ENCODE measurements at places on chromosomes 16 and 17.

DNA sequence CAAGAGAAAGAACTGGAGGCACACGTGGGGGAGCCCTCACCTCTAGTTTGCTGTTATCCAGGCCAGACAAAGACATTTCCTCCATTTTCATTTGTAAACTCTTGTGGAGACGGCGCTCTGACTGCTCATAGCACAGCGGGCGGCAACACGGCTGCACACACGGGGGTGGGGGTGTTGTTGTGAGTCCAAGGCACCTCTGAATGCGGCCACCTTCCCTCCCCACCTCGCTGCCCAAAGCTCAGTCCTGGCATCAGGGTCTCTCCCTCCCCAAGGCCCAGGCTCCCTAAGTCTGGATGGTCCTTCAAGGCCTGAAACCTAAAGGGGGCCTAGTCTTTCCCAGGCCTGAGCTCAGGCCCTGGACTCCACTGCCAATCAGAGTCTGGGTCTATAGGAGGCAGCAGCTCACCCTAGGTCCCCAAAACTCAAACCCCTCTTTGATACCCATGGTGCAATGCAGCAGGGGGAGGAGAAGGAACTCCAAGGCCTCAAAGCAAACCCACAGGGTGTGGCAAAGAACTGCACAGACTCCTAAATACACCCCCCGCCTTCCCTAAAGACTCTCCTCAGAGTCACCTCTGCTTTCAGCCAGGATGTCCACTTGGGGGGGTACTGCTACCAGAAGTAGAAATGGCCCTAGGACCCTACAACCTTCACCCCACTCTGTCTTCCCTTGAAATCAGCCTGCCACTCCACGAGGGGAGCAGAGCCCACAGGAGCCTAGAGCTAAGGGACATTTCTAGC lies 1.5 kb downstream of the ATXN7L3 start:
- DNase-seq, result no peak

DNA sequence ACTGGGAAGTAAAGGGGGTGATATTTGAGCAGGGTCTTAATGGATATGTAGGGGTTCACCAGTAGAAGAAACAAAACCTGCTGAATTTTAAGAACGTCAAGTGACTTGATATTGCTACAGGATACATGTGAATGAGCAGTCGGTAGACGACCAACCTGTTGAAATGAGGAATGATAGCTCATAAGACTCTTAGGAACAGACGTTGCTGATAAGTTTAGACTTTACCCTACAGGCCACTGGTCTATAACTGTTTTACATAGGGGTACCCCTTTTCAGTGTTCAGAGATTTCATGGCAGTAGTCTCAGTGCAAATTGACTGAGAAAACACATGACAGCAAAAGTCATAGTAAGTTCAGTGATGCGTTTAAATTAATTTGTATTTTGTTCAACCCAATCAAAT lies 45.9 kb downstream of the TMEM114 start:
- DNase-seq, result no peak

GRCh38 chr17:81123052-81124048 lies 42.0 kb upstream of the PVALEF start:
- DNase-seq, result no peak

DNA sequence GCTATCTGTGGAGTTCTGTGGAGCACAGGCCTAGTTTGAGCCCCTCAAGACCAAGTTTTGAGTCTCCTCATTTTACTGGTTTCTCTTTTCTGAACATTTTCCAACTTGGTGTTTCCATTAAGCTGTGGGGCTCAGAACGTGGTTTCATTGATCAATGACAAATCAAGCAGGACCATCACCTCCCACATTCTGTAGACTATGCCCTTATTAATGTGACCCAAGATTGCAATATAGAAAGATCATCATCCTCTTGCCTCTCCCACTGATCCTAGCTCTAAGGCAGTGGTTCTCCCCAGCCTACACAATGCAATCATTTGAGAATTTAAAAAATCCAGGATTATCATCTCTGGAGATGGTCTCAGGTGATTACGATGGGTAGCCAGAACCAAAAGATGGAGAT lies 15.8 kb upstream of the OSGIN1 start:
- no peak for DNase-seq

DNA sequence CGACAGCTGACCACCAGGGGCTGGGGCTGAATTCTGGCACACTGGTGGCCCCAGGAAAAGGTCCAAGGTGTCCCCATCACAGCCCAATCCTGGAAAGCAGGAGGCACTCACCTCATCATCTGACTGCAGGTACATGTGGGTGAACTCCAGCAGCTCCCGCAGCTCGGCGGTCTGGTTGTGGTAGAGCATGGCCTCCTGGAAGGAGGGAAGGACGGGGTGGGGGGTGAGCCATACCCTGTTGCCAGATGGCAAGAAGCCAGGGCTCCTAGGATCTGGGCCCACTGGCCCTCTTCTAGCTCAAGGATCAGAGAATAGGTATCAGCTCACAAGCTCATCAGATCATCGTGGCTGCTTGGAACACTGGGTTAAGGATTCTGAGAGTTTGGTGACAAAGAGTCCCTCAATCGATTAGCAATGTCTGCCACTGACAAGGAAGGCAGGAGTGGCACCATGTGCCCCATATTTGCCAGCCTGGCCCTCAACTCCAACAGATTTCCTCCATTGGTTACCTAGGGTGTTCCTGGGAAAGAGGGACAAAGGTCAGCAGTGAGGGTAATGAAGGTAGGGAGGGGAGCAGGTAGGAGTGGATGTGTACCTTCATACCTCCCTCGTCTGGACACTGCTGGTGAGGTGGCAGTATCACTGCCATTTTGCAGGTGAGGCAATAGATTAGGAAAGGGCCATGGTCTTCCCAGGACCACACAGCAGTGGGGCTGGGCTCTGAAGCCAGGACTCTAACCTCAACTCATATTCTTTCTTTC lies 4.9 kb downstream of the P3H4 start:
- DNase-seq, result no peak

- DNase-seq, result no peak
These were observed 308.7 kb upstream of the N4BP1 start for GRCh38 chr16:48918520-48919258.

- DNase-seq, result no peak
These were observed 60.3 kb downstream of the SNX20 start for GRCh38 chr16:50620646-50621451.

All from T-cell (primary cell).